Thyroid gland (tissue), 4 donors: ENCODE measurements at places on chromosomes 5 and 9. TPM values are rescaled to one million over a fixed set of nuclear protein-coding genes. Genes with fewer than 3 reads are reported as not detected.

DNA sequence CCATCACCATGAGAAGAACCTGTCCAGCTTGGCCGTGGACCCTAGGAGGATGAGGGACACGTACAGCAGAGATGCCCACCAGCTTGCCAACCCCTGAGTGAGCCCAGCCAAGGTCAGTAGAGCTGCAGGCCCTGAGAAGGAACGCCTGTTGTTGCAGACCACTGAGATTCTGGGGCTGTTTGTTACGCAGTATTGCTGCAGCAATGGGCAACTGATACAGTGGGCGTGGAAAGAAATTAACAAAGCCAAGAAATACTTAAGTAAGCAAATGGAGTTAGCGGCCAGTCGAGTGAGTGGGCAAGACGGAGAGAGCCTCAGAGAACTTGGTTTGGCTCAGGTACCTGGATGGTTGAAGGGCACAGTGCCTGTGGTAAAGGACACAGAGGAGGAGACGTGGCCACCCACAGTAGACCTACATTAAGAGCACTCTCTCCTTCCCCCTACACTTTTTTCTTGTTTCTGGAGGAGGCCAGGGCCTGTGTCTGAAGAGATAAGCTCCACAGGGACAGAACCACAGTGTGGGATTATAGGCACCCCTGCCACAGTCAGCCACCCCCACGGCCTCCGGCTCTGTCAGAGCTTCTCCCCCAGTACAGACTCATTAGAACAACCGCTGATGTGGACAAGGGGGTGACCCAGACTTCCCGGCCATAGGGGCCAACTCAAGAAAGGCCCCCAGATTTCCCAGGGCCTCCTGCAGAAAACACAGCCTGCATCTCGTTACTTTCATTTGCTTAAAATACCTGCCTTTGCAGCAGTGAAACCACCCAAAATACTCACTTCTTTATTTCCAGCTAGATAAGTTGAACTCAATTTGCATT, 40.1 kb upstream of the GRHPR start:
- no peak for DNase-seq

Gene PCDHAC2
- total RNA-seq, result 2.5 TPM

Gene MARCHF11
- total RNA-seq, result not detected

Gene NR5A1
- not detected for total RNA-seq

- DNase-seq, result no peak
Measured at GRCh38 chr5:57783693-57784092, 301.1 kb upstream of the ACTBL2 start.

GRCh38 chr5:126544087-126544740, 50.8 kb downstream of the ALDH7A1 start:
- peak; percentile 34 for DNase-seq

- DNase-seq, result peak; percentile 71
Measured at GRCh38 chr9:77647267-77648233, 572 bp downstream of the GNA14 start.

Gene NDUFA8
- 47.8 TPM for total RNA-seq

- no peak for DNase-seq
Measured at GRCh38 chr5:5613261-5613990, 190.9 kb downstream of the ICE1 start.

Gene PCDHGA2
- 5.7 TPM for total RNA-seq

Gene RGS7BP
- total RNA-seq, result 3.4 TPM

- DNase-seq, result no peak
Measured at GRCh38 chr5:82656341-82656761, 378.2 kb upstream of the RPS23 start.

GRCh38 chr5:125053179-125053578, 306.7 kb upstream of the ZNF608 start:
- DNase-seq, result no peak

DNA sequence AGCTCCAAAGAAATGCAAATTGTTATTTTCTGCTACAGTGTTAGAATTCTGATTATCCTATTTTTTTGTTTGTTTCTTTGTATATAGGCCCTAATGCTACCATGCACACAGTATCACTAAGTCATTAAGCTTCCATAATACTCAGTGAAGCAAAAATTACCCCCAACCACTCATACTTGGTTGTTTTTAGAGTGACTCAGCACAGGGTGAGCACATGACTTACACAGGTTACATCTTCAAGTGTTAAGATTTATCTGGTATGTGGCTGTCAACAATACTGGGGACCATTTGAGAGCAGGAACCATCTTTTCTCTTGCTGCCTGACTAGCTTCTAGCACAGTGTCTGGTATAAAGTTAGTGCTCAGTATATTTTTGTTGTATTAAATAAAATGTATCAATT, 255.8 kb upstream of the SLC24A2 start:
- no peak for DNase-seq

Gene PTCD2
- 10.9 TPM for total RNA-seq

GRCh38 chr9:113649054-113649453, 185.5 kb downstream of the RGS3 start:
- DNase-seq, result peak; percentile 84

Gene TRIO
- 67.4 TPM for total RNA-seq

Gene IFNA13
- total RNA-seq, result not detected

GRCh38 chr5:5165541-5166002, 25.4 kb downstream of the ADAMTS16 start:
- no peak for DNase-seq

Gene CKMT2
- total RNA-seq, result 1.7 TPM

DNA sequence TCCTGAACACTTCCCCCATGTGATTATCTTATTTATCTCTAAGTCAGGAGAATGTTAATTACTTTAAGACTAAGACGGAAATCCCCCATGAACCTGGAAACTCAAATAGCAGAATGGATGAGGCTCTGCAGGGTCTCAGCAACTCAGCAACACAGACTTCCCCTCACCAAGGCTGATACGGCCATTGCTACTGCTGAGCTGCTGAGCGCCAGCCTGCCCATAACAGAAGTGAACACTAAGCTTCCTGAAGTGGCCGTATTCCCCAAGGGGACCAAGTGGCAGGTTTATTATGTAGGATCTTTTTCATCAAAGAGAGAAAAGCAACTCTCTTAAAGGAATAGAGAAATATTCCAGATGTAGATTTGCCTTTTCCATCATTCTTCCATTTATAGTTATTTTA, 311.1 kb downstream of the RFX3 start:
- no peak for DNase-seq

GRCh38 chr5:133669472-133669871, 57.1 kb upstream of the FSTL4 start:
- no peak for DNase-seq

GRCh38 chr5:162543437-162543836, 475.9 kb downstream of the GABRG2 start:
- DNase-seq, result no peak

DNA sequence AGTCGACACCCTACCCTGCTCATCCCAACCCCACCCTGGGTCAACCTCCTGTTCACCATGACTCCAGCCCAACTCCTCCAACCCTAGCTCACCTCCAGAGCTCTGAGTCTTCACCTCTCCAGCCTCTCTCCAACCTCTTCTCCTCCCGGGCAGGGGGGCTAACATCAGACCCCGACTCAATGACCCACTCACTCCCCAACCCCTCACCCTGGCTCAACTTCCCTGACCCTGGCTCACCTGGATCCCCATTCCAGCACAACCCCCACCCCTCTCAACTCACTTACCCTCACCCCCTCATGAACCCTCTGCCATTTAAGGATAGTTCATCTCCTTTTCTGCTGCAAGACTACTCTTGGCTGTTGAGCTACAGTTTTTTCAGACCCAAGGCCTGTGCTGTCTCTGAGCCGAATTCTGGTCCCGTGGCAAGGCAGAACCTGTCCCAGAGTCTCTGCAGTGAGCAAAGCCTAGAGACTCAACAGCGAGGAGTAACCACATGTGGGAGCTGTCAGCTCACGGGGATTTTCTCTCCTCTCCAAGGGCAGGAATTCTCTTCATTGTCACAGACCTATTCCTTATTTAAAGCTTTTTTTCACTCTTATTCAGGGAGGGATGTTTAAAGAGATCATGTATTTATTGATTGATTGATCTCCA, 29.8 kb downstream of the ANKRD33B start:
- no peak for DNase-seq

Gene AGXT2
- total RNA-seq, result not detected

DNA sequence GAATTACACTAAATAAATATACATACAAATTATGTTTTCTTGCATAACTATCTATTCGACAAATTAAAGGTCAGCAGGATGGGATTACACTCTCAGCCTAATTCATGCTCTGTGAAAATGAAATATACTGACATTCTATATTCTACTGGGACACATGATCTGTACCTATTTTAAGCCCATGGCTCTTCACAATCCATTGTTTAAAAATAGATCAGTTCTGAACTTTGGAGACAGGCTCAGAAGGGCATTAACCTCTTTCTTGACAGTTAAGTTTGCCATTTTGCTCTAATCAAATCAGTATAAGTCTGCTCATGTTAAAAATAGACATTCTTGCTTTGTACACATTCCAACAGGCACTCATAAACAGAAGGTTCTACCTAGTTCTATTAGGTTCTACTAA, 361.2 kb downstream of the HCN1 start:
- DNase-seq, result no peak

Gene KLHL3
- 11.9 TPM for total RNA-seq

DNA sequence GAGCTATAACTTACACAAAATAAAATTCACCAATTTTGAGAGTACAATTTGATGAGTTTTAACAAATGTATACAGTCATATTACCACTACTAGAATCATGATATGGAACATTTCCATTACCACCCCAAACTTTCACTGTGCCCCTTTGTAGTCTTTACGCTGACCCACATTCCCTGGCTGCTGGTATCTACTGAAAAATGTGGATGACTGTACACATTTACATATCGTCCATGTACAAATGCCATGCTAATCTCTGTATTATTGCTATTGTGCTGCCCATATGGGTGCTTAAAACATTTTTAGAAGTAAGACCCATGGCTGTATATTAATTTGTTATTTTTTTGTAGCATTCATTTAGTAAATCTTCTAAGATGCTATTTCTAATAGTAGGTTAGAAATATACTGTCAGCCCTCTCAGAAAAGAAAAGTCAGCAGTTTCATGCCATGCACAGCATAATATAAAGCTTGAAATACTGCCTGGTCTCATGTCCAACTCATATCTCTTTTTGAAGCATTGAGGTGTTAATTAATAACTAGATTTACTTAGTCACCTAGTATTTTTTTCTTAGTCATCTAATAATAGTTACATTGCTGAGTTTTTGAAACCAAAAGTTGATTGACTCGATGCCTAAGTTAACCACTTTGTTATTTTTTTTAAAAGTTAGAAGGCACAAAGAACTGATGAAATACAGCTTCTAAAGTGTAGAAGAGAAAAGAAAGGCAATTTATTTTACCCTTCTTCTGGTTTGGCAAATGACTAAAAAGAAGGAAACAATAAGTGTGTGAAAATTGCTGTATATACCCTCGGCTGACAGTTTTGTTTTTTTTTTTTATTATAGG, 188.3 kb upstream of the MEF2C start:
- no peak for DNase-seq

Gene RANBP6
- total RNA-seq, result 23.4 TPM

Gene MYMK
- not detected for total RNA-seq

- no peak for DNase-seq
Measured at GRCh38 chr5:68265822-68266395, 50.4 kb downstream of the PIK3R1 start.

- DNase-seq, result no peak
Measured at GRCh38 chr5:175248416-175248905, 195.5 kb downstream of the DRD1 start.

GRCh38 chr5:38029397-38030065, 189.7 kb upstream of the GDNF start:
- no peak for DNase-seq

GRCh38 chr9:104389341-104389740, 114.7 kb upstream of the OR13F1 start:
- DNase-seq, result no peak

DNA sequence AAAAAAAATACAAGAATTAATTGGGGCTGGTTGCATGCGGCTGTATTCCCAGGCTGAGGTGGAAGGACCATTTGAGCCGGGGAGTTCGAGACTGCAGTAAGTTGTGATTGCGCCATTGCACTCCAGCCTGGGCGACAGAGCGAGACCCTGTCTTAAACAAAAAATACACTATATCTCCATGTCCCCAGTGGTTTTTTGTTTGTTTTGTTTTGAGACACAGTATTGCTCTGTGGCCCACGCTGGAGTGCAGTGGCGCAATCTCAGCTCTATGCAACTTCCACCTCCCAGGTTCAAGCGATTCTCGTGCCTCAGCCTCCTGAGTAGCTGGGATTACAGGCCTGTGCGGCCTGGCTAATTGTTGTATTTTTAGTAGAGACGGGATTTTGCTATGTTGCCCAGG, 1.2 kb downstream of the COQ4 start:
- no peak for DNase-seq

DNA sequence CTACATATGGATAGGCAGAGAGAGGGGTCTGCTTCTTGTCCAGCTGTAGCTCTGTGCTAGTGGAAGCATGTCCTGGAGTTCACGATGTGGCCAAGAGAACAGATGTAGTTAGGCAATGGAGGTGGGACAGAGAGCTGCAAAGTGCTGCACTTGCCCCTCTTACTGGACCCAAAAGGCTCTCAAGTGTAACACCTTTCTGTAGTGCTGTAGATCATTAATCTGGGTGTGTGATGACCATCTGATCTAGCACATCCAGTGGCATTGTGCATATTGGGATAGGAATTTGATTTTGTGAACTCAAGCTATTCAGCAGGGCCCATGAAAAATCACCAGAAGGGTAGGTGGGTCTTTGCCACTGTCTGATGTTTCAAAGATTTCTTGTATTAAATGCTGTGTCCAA, 151.4 kb downstream of the KDM4C start:
- no peak for DNase-seq

DNA sequence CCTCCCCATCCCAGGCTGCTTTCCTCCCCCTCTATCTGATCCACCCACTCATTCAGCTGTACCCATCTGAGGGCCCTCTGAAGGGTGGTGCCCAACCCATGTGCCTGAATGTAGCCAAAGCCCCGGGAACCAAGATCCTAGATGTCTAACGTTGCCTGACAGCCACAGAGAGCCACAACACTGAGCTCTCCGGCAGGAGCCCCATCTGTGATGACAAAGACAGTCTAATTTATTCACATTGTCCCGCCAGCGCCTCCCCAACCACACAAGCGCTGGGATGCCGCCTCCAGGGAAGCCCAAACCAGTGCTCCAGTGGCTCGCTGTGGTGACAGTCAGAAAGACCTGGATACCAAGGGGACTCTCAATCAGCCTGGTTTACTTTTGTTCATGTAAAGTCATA, 8.4 kb downstream of the IGFBPL1 start:
- no peak for DNase-seq

Gene BRINP1
- not detected for total RNA-seq

Gene IRX1
- 0.78 TPM for total RNA-seq

GRCh38 chr5:171226864-171227263, 82.2 kb upstream of the TLX3 start:
- no peak for DNase-seq

Gene PDLIM4
- total RNA-seq, result 25.4 TPM

- no peak for DNase-seq
Measured at GRCh38 chr9:69136185-69136584, 37.9 kb upstream of the TJP2 start.

DNA sequence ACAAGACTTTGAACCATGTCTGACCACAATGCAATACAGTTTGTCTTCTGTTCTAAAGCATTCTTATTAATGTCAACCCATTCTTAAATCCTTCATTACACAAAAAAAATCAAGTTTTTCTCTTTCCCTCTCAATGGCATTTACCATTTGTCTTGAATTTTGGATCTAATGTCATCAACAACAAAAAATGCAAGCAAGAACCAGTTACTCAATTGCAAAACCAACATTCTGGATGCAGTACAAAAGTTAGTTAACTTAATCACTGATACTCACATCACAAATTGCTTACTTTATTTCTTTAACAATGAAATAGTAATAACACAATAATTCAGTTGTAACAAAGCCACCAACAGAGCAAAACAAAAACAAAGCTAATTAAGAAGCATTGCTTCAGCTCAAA, 6.0 kb downstream of the C9orf40 start:
- no peak for DNase-seq
